Effector CD8-positive, alpha-beta T cell (primary cell): ENCODE measurements at places on chromosomes 4 and X.

DNA sequence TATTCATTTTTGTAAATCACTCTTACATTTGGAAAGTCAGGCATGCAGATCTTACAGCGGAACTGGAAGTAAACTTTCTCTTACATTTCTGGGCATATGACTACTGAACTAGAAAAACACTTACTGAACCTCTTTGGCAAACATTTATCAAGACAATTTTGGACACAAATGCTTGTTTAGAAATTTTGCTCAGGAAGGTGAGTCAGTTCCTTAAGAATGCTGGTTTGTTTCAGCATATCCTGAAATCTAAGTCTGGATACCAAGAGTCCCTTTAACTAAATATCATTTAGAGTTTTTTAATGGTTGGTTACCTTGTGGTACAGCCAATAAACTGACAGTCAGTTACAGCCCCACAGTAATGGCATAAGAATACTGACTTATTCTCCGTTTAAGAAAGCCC, 15.0 kb downstream of the SHISA3 start:
- no peak for DNase-seq

DNA sequence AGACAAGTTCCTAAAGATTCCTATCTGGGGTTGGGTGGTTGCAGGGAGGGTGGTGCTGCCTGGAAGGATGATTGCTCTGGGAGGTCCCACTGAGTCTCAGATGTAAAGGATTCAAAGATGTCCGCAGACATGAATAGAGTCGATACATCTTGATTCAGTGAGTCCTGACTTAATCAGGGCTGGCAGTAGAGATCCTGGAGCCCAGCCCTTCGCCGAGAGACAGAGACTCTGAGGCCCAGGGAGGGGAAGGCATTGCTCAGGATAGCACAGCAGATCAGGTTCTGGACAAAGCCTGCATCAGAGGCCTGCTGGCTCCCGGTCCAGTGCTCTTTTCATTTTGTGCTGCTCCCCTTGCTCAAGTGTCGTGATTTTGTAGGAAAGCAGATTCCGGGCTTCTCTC, 21.7 kb downstream of the PJA1 start:
- no peak for DNase-seq

GRCh38 chr4:15341733-15342300, 86.0 kb upstream of the C1QTNF7 start:
- no peak for DNase-seq

GRCh38 chrX:136063340-136064079, 78.3 kb downstream of the SLC9A6 start:
- DNase-seq: no peak

DNA sequence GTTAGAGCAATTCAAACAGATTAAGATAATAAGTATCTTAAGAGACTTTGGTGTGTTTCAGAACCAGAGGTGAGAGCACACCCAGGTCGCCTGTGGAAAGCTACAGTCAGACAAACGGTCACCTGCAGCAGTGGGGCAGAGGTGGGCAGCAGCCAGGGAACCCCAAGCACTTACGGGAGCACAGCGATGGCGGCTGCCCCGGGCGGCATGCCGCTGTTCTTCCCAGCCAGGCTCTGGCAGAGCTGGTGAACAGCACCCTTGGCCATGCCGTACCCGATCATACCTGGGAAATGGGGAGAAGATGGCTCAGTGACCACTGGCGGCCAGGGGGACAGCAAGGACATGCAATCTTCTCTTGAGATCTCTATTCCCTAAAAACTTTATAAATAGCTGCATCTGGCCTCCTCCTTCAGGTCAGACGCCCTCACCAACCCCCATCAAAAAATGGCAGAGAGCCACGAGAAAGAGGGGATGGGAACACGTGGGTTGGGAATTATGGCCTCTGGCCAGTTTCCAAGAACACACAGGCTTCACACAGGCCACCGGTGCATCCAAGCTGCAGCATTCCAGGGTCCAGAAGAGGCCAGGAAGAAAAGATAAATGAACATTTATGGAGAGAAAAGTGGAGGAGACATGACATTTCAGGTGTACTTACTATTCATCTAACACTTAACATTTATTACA, 19.7 kb downstream of the QDPR start:
- DNase-seq: no peak
